ENCODE measurements at places on chromosomes 4 and X.
A peak's percentile ranks its signal among the peaks of the same experiment; 100 is the strongest.

GRCh38 chrX:15761564-15762191, 23.6 kb downstream of the CA5B start:
- DNase-seq: no peak

- DNase-seq: no peak
Measured at GRCh38 chrX:6980981-6981380, 166.5 kb upstream of the STS start.

- DNase-seq: peak; percentile 63
Measured at GRCh38 chr4:184096561-184097240, 121.0 kb downstream of the ENPP6 start.

DNA sequence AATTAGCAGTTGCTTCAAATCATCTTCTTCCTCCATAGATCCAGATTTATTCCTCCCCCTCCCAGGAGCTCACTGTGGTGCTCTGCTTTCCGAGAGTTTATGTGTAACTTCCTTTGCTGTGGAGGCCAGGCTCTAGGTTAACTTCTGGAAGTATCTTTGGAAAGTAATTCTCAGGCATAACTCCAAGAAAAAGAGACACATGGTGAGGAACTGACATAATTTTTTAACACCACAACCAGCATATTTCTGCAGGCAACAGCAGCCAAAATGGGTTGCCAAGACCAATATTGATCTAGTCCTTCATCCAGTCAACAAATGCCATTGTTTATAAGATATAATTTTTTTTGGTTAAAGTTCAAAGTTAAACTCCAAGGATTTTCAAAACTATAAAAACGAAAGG, 114.5 kb upstream of the RBPJ start:
- DNase-seq: peak; percentile 71

DNA sequence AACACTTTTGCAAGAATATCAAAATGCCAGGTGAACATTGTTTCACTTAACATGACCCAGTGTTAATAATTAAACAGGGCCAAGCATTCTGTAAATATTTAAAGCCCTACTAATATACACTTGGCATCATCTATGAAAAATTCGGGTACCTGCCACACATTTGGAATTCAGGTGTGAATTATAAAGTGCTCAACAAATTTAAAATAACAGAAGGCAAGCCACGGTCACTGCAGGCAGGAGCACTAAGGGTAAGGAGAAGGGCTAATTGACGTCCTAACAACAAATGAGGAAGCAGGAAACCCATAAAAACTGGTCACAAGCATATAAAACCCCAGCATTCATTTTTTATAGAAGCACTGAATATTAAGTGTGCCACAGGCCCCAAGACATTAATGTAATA, 43.8 kb upstream of the CPEB2 start:
- DNase-seq: no peak

GRCh38 chrX:86021652-86022289, 25.6 kb downstream of the CHM start:
- no peak for DNase-seq

GRCh38 chrX:103846386-103846785, 14.3 kb upstream of the RAB9B start:
- no peak for DNase-seq

GRCh38 chr4:71251261-71251660, 87.6 kb upstream of the SLC4A4 start:
- peak; percentile 47 for DNase-seq

DNA sequence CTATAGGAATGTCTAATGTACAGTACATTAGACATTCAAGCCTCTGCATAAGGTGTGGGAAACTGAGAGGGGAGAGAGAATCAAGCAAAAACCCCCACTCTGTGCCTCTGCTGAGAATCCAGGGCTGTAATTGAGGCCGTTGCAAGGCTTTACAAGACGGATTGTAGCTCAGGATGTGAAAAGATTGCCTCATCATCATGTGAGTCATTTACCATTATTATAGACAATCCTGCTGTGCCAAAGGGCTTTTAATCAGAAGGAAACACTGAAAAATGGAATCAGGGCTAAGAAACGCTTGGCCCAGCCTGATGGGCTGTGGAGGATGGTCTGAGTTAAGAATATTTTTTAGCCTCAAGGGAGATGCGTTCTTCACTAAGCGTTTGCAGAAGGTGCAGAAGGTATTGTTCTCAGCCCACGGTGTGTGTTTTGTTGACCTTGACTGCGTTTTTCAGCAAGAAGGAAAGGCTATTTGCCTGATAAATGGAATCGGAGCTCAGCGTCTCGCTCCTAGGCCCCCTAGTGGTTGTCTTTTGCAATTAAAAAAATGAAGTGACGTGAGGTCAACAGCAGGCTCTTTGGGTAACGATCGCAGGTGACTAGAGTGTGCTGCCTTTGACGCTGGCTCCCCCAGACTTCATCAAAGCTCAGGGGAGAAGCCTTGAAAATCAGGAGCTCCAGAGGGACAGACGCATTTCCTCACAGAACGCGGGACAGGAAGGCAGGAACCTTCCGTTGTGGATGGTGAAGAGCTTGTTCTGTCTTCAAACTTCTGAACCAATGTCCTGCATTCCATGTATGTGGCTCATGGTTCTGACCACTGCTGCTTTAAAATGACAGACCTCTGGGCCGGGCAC, 18.1 kb upstream of the CHRNA9 start:
- DNase-seq: peak; percentile 87

DNA sequence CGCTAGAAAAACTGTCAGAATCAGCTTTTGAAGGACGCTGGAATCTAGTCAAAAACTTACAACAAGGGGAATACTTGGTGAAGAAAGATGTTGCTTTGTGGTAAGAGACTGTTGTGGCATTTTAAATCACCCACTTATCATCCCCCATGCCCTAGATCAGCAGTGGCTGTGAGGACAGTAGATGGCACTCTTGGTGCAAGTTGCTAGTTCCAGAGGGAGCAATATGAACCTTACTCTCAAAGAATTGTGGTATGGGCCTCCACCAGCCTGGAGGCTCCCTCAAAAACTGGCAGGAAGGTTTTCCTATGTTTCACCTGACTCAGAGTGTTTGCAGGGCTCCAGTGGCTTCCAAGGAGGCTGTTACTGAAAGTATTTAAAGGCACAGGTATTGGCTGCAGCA, 37.7 kb upstream of the SLC16A2 start:
- peak; percentile 8 for DNase-seq

DNA sequence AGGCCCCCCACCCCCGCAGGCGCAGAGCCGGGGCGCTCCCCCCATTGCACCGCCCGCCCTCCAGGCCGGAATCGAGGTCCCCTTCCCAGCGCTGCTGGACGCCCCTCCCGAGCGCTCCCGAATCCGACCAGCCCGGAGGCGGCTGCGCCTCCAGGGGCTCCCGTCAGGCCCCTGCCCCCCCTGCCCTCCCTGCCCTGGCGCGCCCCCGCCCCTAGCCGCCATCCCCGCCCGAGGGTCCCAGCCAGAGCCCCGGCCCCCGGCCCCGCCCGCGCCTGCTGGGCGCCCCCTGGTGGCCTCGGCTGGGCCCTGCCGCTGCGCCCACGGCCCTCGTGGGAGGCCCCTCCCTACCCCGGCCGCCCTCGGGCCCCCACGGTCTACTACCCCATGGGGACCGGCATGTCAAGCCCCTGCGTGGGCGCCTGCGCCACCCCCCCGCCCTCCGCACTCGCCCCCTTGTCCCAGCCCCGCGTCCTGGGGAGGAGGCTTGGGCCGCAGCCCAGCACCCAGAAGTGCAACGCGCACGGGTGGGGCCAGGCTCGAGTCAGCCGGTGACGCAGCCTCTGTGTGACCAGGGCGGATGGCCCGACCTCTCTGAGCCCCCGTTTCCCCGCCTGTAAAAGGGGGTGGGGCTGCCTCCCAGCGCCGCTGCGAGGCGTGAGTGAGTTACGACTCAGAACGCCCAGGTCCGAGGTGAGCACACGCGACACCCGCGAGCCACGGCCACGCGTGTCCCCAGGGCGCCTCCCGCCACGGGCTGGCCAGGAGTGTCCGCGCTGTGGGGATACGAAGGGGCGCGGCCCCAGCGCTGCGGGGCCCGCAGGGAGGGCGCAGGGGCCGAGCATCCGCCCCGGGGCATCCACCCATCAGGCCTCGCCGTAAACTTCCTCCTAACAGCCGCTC, 104.9 kb downstream of the FAM53A start:
- no peak for DNase-seq

DNA sequence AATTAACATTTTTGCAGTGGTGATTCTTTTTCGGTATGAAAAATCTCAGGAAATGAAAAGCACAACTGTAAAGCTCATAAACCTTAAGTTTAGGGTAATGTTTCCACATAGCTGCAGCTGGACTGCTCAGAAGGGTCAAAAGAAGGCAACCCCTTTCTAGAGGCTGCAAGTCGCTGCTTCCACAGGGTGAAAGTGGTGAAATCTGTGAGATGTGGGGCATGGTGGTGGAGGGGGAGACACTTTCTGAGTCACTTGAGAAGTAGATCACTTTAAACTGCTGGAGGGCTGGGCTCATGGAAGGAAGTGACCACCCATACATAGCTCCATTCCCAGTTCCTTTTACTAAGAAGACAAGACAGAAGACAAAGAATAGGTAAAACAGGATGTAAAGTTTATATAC, 8.7 kb downstream of the SFRP2 start:
- DNase-seq: no peak

Data from fibroblast of skin of left biceps (primary cell).